ENCODE measurements at places on chromosomes 1 and 21. TPM values are rescaled to one million over a fixed set of nuclear protein-coding genes. Genes with fewer than 3 reads are reported as not detected.

Gene FCRL4
- total RNA-seq = not detected

Gene PYHIN1
- total RNA-seq = not detected

Gene MRPL20
- total RNA-seq = 79.3 TPM

Gene RFX5
- 50.4 TPM for total RNA-seq
